Stimulated activated CD4-positive, alpha-beta T cell treated with anti-CD3 and anti-CD28 coated beads, Interleukin-12 subunit alpha, Interleukin-12 subunit beta, amount 100 ng/mL, for 24 hours (primary cell): ENCODE measurements at places on chromosomes 1 and 21.

GRCh38 chr1:212512816-212513559 is 80.3 kb downstream of the NENF start:
- no peak for DNase-seq

- no peak for DNase-seq
Observed at GRCh38 chr1:248857749-248858095, 1.2 kb downstream of the ZNF692 start.

- DNase-seq: no peak
Observed at GRCh38 chr1:150765296-150765976, at the start of gene CTSS. CTSS (minus strand) TSS chr1:150765778; CDS start chr1:150764763, 1,015 bp downstream.

GRCh38 chr1:14848625-14849024 is 250.1 kb downstream of the KAZN start:
- no peak for DNase-seq

GRCh38 chr1:92509619-92510018 is 22.9 kb upstream of the GFI1 start:
- no peak for DNase-seq
